T-helper 22 cell (primary cell): ENCODE measurements at places on chromosomes 16 and 17.

DNA sequence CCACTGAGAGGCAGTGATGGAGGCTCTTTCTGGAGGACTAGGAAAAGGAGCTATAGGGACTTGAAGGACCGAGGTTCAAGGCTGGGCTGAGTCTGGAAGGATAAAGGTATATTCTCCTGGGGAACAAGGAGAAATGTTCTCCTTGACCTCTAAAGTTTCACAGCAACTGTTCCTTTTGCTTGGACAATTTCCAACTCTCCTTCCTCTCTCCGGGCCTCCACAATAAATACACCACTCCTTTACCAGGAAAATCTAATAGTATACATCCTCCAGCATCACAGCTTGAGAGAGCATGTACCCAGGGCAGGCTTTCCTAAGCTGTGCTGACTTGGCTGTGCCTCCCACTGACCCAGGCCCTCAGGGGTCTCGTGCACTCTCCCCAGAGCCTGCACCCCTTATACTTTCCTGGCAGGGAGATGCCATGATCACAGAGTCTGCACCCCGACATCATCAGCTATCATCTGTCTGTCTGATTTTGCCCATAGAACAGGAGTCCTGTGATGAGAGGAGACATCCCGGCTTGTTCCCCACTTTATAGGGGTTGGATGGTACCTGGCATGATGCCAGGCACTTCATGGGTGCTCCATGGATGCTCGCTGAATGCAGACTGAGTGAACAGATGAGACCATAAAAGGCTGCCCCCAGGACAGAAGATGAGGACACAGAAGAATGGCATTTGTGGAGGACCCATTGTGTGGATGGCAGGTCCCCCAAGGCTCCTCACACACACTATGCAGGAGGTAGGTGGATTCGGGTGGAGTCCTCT, 582.6 kb upstream of the CDH5 start:
- DNase-seq = no peak

GRCh38 chr16:1831186-1832075, 4.4 kb downstream of the FAHD1 start:
- DNase-seq = no peak

GRCh38 chr17:69528035-69528434, 113.5 kb downstream of the MAP2K6 start:
- no peak for DNase-seq

GRCh38 chr17:44023545-44024270, 8.9 kb upstream of the TMEM101 start:
- no peak for DNase-seq

GRCh38 chr16:69494991-69495392, 70.6 kb downstream of the CYB5B start:
- DNase-seq = no peak

- no peak for DNase-seq
Observed at GRCh38 chr16:77918809-77919707, 103.3 kb upstream of the CLEC3A start.

DNA sequence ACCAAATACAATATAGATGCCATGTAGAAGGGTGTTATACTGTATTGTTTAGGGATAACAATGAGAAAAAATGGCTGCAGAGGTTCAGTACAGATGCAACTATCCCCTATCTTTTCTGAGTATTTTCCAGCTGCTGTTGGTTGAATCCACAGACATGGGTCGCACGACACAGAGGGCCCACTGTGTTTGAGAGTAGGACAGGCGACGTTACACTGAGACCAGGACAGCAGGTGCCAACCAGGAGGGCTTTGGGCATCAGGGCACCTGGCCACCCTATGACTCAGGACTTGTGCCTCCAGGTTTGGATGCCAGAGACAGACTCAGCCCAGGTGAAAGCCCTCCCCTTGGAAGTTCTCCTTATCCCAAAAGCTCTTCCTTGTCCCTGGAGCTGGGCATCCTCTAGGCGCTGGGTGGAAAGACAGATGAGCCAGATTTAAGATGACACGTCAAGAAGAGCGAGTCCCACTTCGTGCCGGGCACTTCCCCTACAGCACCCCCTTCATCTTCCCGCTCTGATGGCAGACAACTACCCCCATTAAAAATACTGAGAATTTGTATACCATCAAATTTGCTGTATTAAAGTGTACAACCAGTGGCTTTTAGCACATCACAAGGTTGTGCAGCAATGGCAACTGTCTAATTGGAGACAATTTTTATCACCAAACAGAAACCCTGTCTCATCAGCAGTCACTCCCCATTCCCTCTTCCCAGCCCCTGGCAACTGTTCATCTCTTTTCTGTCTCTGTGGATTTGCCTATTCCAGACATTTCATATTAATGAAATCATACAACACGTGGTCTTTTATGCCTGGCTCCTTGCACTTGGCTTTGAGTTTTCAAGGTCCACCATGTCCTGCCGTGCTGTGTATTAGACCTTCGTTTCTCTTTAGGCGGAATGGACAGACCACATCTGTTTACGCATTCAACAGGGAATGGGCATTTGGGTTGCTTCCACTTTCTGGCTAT, 30.6 kb downstream of the TNFRSF13B start:
- DNase-seq = no peak

DNA sequence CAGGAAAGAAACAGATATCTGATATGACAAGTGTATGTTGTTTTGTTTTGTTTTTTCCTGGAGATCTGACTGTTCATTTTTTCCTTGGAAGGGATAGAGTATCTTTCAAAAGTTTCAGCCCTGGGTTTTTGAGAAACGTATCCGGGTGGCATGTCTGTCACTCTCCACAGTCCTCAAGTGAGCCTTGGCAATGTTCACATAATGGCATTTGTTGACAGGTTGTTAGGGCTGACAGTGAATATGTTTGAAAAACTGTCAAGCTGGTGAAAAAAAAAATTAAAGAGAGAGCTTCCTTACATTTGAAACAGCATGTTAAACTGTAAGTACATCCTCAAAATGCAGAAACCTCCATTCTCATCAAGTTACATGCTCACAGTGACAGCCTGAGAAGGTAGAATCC, 113.0 kb upstream of the DYNLRB2 start:
- DNase-seq = no peak

DNA sequence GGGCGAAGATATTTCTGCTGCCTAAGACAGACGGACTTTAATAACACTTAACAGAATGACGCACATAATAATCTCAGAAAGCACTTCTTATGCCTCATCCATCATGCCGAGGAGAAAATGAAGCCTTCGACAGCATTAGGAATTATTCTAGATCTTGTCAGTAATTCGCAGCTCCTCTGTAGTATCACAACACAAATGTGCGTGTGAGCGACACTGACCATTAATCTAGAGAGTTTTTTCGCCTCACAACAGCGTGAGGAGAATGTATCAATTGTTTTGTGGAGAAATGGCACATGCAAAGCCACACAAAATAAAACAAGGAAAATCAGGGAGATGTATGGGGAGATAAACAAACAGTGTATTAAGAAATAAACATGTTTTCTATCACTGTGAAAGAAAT, 410.2 kb upstream of the PSMD7 start:
- no peak for DNase-seq

GRCh38 chr17:56937687-56938086, 23.2 kb downstream of the COIL start:
- DNase-seq = no peak

DNA sequence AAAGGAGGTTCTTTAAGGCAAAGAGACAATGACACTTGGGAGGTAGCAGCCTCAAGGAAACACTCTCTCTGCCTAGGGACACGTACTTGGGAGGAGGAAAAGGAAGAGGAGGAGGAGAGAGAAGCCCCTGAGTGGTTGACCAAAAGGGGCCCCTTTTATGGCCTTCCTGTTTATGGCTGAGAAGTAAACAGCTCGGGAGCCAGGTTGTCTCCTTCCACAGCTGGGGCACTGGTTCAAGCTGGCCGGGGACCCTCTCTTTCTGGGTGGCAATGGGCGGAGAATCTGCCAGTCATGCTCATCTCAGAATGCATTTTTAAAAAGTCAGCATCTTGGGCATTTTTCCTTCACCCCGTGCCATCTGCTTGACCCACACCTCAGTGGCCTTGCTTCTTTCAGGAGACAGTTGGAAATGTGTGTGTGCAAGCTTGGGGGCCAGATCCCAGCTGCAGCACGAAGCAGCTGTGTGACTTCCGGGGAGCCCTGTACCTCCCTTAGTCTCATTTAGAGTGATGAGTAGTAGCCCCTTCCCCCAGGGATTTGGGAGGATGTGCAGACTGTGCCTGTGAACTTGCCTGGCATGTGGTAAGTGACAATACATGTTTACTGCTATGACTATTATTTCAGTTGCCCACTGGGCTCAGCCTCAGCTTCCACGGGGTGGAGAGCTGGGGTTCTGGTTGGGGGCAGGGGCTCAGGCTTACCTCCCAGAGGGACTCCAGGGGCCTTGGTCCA, 33.8 kb upstream of the SALL1 start:
- DNase-seq = no peak

DNA sequence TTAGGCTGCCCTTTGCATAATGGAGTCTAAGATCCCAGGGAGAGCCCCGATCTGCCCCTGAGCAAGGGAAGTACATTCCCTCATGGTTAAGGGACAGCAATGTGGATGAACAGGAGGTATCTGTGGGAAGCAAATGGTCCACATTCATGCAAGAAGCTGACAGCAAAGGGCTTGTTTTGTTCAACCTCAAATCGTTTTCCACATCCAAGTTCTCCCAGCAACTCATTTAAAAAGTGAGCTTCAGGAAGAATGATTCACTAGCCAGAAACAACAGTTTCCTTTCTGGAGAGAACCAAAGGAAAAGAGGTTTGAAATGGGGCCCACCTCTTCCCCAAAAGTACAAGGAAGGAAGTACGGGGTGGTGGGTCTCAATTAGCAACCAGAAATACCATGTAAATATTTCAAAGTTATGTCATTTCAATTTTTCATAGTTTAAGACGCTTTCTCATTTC, 9.4 kb downstream of the HSPB9 start:
- no peak for DNase-seq

GRCh38 chr16:81779536-81780320, 637 bp downstream of the PLCG2 start:
- no peak for DNase-seq

DNA sequence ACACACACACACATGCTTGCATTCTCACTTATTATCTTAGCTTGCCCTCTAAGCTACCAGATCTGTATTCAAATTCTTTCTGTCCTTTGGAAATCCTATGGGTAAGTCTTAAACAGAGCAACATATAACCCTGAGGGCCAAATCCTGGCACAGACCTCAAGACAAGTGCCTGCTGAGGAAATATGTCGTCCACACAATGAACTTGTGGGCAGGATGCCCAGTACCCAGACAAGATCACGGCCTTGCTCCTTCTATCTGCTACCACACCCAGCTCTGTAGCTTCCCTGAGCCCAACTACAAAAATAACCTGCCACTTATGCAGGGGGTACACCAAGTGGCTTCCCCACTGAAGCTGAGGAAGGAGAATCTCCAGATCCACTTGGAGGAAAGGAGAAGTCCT, 37.3 kb upstream of the FA2H start:
- DNase-seq = no peak
